ENCODE measurements at places on chromosomes 4 and X. TPM values are rescaled to one million over a fixed set of nuclear protein-coding genes. Genes with fewer than 3 reads are reported as not detected.

Gene ZFP92
- total RNA-seq: 3.6 TPM

GRCh38 chr4:53914313-53915016, 149.9 kb downstream of the CHIC2 start:
- no peak for DNase-seq

DNA sequence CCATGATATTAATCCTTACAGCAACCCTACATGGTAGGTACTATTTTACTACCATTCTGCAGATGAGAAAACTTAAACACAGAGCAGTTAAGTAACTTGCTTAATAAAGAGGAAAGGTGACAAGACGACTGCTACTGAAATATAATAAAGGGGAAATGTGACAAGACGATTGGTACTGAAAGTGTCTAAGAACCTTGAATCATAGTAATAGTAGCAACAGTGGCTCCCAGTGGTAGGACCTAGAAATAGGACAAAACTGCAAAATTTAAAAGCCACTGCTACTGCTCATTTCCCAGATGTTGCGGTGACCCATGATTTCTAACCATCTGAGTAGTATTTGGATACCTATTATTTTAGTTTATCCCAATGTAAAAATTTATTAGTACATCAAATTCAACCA, 89.5 kb downstream of the TASL start:
- DNase-seq: no peak

Gene SAP30
- 32.3 TPM for total RNA-seq

Gene SUPT20HL2
- total RNA-seq: not detected

DNA sequence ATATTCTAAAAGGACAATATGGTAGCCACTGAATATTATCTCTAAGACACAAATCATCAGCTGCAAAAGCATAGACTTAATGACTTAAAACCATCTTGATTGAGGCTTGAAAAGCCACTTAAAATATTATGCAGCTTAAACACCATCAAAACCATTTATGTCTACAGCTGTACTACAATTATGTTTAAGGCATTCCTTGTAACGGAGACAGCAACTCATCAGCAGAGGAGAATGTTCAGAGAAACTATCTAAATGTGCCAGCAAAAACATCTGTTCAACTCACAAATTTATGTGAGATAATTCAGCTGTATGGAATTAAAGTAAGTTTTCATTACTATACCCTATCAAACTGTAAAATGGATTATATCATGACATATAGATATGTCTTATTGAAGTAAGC, 147.9 kb upstream of the CTSO start:
- DNase-seq: no peak

GRCh38 chrX:17788956-17789562, 51.8 kb downstream of the SCML1 start:
- no peak for DNase-seq

- DNase-seq: no peak
Observed at GRCh38 chr4:174334628-174335027, 50.9 kb downstream of the CEP44 start.

Gene TMPRSS11E
- total RNA-seq: not detected

DNA sequence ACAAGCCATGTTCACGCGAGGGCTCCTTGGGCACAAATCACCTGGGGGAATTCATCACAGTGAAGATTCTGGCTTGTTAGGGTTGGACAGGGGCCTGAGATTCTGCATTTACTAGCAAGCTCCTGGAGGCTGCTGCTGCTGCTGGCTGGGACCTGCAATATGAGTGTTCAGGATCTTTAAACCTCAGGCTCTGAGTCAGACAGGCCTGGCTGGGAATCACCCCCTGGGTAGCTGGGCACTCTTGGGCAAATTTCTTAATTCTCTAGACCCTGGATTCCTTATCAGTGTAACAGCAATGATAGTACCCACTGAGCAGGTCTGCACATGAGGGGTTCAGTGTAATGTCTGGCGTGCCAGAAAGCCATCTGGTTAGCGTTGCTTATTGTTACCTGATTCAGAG, 101.5 kb downstream of the DHX15 start:
- no peak for DNase-seq

GRCh38 chr4:17562157-17562556, 14.8 kb upstream of the LAP3 start:
- DNase-seq: no peak

GRCh38 chr4:11470438-11471045, 41.8 kb upstream of the HS3ST1 start:
- DNase-seq: no peak

Gene FRMPD4
- not detected for total RNA-seq

Gene DKK2
- 3.8 TPM for total RNA-seq

GRCh38 chr4:93751411-93751810, 77.1 kb upstream of the ATOH1 start:
- no peak for DNase-seq
